Osteoblast (primary cell): ENCODE measurements at places on chromosomes 12 and 14. TPM values are rescaled to one million over a fixed set of nuclear protein-coding genes. Genes with fewer than 3 reads are reported as not detected.
A peak's percentile ranks its signal among the peaks of the same experiment; 100 is the strongest.

PLA2G1B gene
- not detected in 2 replicates for total RNA-seq

CD163 gene
- total RNA-seq: under 0.01 TPM in 2 replicates

SLC25A21 gene
- total RNA-seq: 0.29 and 0.72 TPM in 2 replicates

POLR3B gene
- 11.9 and 13.8 TPM in 2 replicates for total RNA-seq

SSPN gene
- total RNA-seq: 9.8 and 18.9 TPM in 2 replicates

KICS2 gene
- 5.4 and 6.8 TPM in 2 replicates for total RNA-seq

OLR1 gene
- under 0.01 and 0.29 TPM in 2 replicates for total RNA-seq

GUCY2C gene
- total RNA-seq: not detected in 2 replicates

FGF6 gene
- total RNA-seq: not detected in 2 replicates

DNA sequence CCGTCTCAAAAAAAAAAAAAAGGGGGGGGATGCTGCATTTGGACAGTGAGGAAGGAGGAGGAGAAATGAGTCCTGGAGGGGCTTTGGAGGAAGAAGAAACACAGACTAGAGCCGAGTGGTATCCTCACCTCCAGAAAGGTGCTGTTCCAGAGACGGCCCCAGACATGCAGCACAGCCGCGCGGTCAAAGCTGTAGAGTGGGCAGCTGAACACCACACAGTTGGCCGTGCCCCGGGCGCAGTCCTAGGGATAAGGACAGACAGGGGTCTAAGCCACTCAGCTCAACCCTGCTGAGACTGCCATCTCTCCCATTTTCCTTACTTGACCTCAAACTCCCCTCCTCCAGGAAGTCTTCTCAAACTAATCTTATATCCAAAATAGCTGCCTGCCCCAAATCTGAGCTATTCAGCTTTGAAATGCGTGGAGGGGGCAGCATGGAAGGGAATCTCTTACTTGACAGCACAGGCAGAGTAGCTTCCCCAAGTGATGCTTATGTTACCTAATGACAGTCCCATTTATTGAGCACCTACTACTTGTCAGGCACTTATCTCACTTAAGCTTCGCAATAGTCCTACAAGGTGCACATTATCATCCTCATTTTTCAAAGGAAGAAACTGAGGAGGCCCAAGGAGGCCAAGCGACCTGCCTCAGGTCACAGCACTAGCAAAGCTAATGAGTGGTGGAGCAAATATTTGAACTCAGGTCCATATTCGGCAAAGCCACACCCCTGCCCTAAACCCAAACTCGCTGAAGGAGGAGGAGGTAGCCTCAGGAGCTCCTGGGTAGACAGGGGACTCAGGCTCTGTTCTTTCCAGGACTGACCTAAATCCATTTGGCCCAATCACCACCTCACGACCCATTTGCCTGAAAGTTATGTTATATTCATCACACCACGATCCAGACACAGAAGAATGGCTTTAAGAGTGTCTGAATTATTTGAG lies 18.7 kb downstream of the ITGA7 start:
- peaks cover 70% of the 10 kb centered on the region for H3K36me3 ChIP-seq
- no peak overlapping the region for H3K4me3 ChIP-seq
- H3K4me1 ChIP-seq: no peaks in the 10 kb centered on the region
- no peak overlapping the region for H3K27ac ChIP-seq
- no peaks in the 10 kb centered on the region for H3K27me3 ChIP-seq

- peaks cover 28% of the 10 kb centered on the region for H3K4me1 ChIP-seq
- peak overlapping the region; percentile 29 for H3K4me3 ChIP-seq
- DNase-seq: no peak
- no peaks in the 10 kb centered on the region for H3K36me3 ChIP-seq
- H3K27ac ChIP-seq: no peak overlapping the region
Observed at GRCh38 chr14:30221546-30221945, 293.9 kb upstream of the PRKD1 start.

GRCh38 chr14:32379447-32379846 lies 50.3 kb downstream of the AKAP6 start:
- no peaks in the 10 kb centered on the region for H3K27me3 ChIP-seq
- H3K36me3 ChIP-seq: no peaks in the 10 kb centered on the region
- no peak overlapping the region for H3K27ac ChIP-seq
- DNase-seq: no peak
- no peaks in the 10 kb centered on the region for H3K4me1 ChIP-seq
- H3K4me3 ChIP-seq: no peak overlapping the region

- H3K27ac ChIP-seq: no peak overlapping the region
- H3K36me3 ChIP-seq: no peaks in the 10 kb centered on the region
- peak; percentile 76 for DNase-seq
Observed at GRCh38 chr14:21026274-21026987, 1.6 kb upstream of the NDRG2 start.

GRCh38 chr12:49705479-49706134 lies 1.6 kb downstream of the FMNL3 start:
- peaks cover 41% of the 10 kb centered on the region for H3K4me1 ChIP-seq
- DNase-seq: peak; percentile 84
- peak overlapping the region; percentile 74 for H3K27ac ChIP-seq
- H3K4me3 ChIP-seq: peak overlapping the region; percentile 84
- H3K27me3 ChIP-seq: no peaks in the 10 kb centered on the region

DNA sequence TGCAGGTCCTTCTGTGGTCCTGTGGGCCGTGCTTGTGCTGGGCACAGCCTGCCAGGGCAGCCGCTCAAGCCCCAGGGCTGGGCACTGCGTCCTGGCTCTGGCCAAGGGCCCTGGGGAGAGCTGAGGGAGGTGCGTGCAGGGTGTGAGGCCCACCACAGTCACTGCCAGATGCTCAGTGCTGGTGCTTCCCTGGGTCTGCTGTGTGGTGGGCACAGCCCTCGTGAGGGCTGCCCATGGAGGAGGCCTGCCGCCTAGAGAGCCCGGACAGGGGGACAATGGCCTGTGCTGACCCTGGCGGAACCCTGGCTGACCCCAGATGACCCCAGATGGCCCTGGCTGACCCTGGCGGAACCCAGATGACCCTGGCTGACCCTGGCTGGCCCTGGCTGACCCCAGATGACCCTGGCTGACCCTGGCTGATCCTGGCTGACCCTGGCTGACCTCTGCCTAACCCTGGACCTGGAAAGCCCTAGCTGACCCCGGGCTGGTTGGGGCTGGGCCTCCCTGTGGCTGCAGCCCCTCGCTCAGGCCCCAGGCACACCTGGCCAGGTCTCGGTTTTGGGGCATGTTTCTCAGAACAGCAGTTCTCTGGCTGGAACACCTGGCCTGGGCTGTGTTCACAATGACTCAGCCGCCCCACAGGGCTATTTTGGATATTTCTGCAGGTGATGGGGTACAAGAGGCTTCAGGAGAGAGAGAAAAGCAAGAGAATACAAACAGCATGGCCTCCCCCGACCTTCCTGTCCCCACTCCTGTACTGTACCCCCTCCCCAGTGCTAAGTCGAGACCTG lies 55.4 kb downstream of the TMEM121 start:
- no peaks in the 10 kb centered on the region for H3K27me3 ChIP-seq
- peak; percentile 61 for DNase-seq
- no peak overlapping the region for H3K27ac ChIP-seq
- no peaks in the 10 kb centered on the region for H3K36me3 ChIP-seq
- H3K4me1 ChIP-seq: no peaks in the 10 kb centered on the region
- H3K4me3 ChIP-seq: no peak overlapping the region

- no peak overlapping the region for H3K27ac ChIP-seq
- DNase-seq: no peak
- no peaks in the 10 kb centered on the region for H3K27me3 ChIP-seq
- H3K36me3 ChIP-seq: no peaks in the 10 kb centered on the region
- H3K4me1 ChIP-seq: peaks cover 12% of the 10 kb centered on the region
Observed at GRCh38 chr14:102821252-102821651, 44.0 kb downstream of the TRAF3 start.

DNA sequence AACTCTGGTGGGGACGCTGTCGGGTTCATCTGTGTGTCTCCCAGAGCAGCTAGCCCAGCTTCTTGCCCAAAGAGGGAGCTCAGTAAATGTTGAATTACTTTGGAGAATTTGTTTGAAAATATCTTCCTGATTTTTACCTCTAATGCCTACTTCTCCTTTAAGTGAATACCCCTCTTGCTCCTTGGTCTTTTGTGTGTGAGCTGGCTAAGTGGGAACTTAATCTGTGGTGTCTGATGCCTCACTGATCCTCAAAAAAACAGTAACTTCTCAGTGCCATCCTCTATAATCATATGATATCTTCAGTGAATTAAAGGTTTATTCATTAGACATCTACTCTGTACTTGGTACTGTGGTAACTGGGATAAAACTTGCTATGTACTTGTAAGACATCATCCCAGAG lies 7.7 kb upstream of the PSMA6 start:
- H3K27ac ChIP-seq: no peak overlapping the region
- no peak overlapping the region for H3K4me3 ChIP-seq
- no peaks in the 10 kb centered on the region for H3K4me1 ChIP-seq
- peaks cover 3% of the 10 kb centered on the region for H3K36me3 ChIP-seq

DNA sequence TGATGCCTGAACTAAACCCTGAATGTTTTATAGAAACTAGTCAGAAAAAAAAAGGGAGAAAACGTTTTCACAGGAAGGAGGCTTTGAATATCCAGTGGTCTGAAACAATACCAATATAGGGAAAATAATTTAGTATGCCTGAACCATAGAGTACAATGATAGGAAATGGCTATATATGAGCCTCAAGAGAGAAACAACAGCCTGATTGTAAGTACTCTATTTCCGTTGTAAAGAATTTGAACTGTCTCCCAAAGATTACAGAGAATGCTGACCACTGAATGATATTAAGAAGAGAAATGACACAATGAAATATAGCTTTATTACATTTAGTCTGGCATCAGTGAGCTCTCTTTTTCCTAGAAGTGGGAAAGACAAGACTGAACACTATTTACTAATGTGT lies 5.5 kb upstream of the GABARAPL1 start:
- H3K4me3 ChIP-seq: no peak overlapping the region
- no peak for DNase-seq
- no peak overlapping the region for H3K27ac ChIP-seq

- peak overlapping the region; percentile 23 for H3K27ac ChIP-seq
- DNase-seq: peak; percentile 92
- H3K4me1 ChIP-seq: peaks cover 5% of the 10 kb centered on the region
- no peaks in the 10 kb centered on the region for H3K27me3 ChIP-seq
- H3K36me3 ChIP-seq: no peaks in the 10 kb centered on the region
Observed at GRCh38 chr14:73633116-73634010, 11.4 kb upstream of the DNAL1 start.

- H3K27ac ChIP-seq: no peak overlapping the region
- H3K36me3 ChIP-seq: no peaks in the 10 kb centered on the region
- no peak overlapping the region for H3K4me3 ChIP-seq
- DNase-seq: no peak
- H3K27me3 ChIP-seq: no peaks in the 10 kb centered on the region
Observed at GRCh38 chr12:58204071-58204470, 262.7 kb downstream of the ATP23 start.

DNA sequence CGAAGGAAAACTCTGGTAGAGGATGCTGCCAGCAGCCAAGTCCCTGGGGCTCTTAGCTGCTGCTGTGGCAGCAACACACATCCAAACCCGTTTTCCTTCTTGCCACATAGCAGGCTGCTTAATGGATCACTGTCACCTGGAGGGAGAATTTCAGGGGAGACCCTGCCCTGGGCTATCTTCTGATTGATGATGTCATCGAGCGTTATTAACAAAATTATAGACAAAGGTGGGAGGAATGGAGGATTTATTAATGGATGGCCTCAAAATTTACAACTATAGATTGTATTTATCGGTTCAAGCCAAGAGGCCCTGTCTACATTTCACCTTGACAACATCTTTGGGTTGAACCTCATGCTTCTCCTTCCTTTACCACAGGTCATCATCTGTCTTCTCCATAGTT lies 120.8 kb upstream of the PZP start:
- H3K4me3 ChIP-seq: no peak overlapping the region
- no peaks in the 10 kb centered on the region for H3K36me3 ChIP-seq
- no peak for DNase-seq
- no peaks in the 10 kb centered on the region for H3K4me1 ChIP-seq
- H3K27me3 ChIP-seq: no peaks in the 10 kb centered on the region

- H3K27me3 ChIP-seq: no peaks in the 10 kb centered on the region
- no peak for DNase-seq
- H3K36me3 ChIP-seq: no peaks in the 10 kb centered on the region
- H3K4me3 ChIP-seq: no peak overlapping the region
- H3K4me1 ChIP-seq: peaks cover 61% of the 10 kb centered on the region
Observed at GRCh38 chr12:92076101-92076500, 69.5 kb downstream of the BTG1 start.

GRCh38 chr12:108798551-108799221 lies 58.7 kb downstream of the SSH1 start:
- peaks cover 92% of the 10 kb centered on the region for H3K36me3 ChIP-seq
- no peaks in the 10 kb centered on the region for H3K27me3 ChIP-seq
- no peak overlapping the region for H3K4me3 ChIP-seq
- H3K4me1 ChIP-seq: peaks cover 32% of the 10 kb centered on the region
- peak overlapping the region; percentile 54 for H3K27ac ChIP-seq
- DNase-seq: no peak

GRCh38 chr12:95951515-95951914 lies 8.4 kb downstream of the AMDHD1 start:
- no peak overlapping the region for H3K27ac ChIP-seq
- no peak for DNase-seq
- H3K27me3 ChIP-seq: peaks cover 25% of the 10 kb centered on the region
- no peak overlapping the region for H3K4me3 ChIP-seq
- H3K4me1 ChIP-seq: no peaks in the 10 kb centered on the region
